ENCODE measurements at places on chromosomes 16 and 17. TPM values are rescaled to one million over a fixed set of nuclear protein-coding genes. Genes with fewer than 3 reads are reported as not detected.

- no peak for DNase-seq
These were observed 8.3 kb downstream of the ANKRD40 start for GRCh38 chr17:50699410-50699809.

GRCh38 chr16:27449434-27450195, 47.6 kb downstream of the IL21R start:
- peak; percentile 21 for DNase-seq

DNA sequence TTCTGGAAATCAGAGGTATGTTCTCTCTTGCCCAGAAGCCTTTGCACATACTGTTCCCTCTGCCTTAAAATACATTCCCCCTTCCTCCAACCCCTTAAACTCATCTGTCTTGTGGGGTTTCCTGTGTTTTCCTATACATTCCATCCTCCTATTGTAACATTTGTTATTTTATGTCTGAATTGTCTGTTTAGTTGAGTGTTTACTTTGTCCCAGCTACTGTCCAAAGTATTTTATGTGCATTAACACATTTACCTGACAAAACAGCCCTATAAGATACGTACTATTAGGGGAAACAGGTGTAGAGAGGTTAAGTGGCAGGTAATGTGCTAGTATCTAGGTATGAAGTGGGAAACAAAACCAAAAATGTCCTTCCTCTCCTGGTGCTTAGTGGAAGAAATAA, 42.1 kb downstream of the CHCT1 start:
- DNase-seq = no peak

- no peak for DNase-seq
These were observed 84.4 kb upstream of the CCL1 start for GRCh38 chr17:34447406-34447805.

The TOP3A gene
- total RNA-seq = 57.6 TPM

GRCh38 chr17:50026837-50027171, 29.1 kb upstream of the ITGA3 start:
- peak; percentile 74 for DNase-seq

DNA sequence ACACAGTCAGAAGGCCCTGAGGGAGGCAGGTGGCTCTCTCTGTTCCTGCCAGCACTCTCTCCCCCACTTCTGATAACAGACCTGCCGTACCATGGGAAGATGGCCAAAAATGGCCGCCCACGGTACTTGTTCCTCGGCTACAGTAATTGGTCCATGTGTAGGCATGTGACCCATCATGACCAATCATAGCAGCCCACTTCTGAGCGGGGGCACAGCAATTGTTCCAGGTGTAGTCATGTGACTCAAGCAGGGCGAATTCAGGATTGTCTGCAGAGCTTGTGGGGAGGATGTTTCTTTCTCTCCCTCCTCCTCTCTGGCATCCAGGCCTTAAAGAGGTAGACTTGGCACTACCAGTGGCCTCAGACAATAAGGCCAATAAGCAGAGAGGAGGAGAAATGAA, 250.4 kb downstream of the MRTFB start:
- DNase-seq = no peak

GRCh38 chr16:8585857-8586256, 4.5 kb downstream of the TMEM114 start:
- no peak for DNase-seq

The ABCA10 gene
- 1.6 TPM for total RNA-seq

- DNase-seq = no peak
These were observed 15.4 kb downstream of the KCNJ2 start for GRCh38 chr17:70184770-70185169.

The SOCS3 gene
- total RNA-seq = 22.2 TPM

- DNase-seq = peak; percentile 64
These were observed at the start of gene STAT5B for GRCh38 chr17:42276359-42276608. STAT5B (minus strand) TSS chr17:42276391; CDS start chr17:42232127, 44,264 bp downstream.

DNA sequence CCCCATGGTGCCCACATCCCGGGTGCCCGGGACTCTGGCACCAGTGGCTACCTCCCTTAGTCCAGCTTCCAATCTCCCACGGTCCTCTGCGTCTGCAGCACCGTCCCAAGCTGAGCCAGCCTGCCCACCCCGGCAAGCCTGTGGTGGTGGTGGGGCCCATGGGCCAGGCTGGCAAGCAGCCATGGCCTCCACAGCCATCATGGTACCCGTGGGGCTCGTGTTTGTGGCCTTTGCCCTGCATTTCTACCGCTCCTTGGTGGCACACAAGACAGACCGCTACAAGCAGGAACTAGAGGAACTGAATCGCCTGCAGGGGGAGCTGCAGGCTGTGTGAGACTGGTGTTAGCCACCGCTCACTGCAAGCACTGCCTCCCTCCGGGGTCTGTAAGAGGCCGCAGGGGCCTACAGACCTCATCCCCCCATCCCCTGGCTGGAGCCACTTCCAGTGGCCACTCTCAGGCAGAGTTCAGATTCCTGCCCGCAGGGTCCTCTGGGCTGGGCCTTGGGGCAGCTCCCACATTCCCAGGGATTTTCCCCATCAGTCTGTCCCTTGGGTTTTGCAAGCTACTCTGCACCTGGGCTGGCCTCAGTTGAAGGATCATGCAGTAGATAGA, 3.9 kb upstream of the SETD1A start:
- peak; percentile 71 for DNase-seq

DNA sequence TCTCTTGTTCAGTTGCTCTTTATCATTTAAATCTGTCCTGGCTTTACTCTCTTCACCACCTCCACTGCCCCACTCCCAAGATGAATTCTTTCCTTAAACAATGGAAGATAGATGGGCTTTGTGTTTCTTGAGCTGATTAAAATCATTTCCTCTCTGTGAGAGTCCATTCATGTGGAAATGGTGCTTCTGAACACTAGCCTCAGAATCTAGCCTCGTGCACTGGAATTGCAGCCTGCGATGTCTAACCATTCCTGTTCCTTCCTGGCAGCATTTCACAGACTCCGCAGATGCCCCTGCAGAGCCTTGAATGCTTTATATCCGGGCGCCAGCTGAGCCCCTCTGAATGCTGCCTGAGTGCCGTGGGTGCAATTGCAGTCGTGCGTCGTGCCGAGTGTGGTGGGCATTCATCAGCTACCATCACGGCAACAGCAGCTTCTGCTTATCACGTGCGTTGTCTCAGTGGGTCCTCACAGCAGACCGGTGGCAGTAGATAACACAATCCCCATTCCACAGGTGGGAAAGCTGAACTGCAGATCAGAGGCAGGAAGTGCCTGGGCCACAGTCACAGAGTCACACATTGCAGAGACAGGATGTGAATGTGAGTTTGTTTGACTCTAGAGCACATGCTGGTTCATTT, 172.8 kb upstream of the WSCD1 start:
- DNase-seq = no peak

The DYNLRB2 gene
- 0.62 TPM for total RNA-seq

GRCh38 chr17:58534901-58535421, 20.5 kb upstream of the MTMR4 start:
- no peak for DNase-seq

- no peak for DNase-seq
These were observed 5.2 kb upstream of the EIF1 start for GRCh38 chr17:41683441-41684007.

GRCh38 chr17:77191244-77191643, 50.5 kb downstream of the SEC14L1 start:
- no peak for DNase-seq

DNA sequence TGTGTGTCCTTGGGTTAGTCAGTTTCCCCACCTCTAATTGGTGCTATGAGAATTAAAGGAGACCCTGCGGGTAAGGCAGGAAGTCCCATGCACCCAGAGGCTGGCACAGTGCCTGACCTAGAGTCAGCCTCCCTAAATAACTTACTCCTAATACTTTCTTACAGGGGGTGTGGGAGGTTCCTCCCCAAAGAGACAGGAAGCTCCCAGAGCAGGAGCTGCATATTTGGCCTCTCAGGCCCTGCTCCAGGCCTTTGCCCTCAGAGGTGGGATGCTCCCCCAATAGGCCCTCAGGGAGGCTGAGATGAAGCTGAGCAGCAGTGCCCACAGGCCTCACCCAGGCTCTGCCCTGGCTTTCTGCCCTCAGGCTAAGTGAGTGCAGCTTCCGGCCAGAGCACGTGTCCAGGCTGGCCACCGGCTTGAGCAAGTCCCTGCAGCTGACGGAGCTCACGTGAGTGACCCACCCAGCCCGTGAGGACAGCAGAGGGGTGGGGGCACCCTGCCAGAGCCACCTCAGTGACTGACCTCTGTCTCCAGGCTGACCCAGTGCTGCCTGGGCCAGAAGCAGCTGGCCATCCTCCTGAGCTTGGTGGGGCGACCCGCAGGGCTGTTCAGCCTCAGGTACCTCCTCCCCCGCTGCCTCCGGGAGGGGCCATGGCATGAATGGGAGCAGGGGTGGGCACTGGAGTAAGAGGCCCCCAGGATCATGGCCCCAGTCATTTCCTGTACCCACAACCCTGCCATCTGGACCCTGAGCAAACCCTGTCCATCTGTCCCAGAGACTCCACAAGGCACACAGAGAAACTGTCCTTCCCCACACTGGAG, 31.1 kb upstream of the CPNE2 start:
- no peak for DNase-seq

DNA sequence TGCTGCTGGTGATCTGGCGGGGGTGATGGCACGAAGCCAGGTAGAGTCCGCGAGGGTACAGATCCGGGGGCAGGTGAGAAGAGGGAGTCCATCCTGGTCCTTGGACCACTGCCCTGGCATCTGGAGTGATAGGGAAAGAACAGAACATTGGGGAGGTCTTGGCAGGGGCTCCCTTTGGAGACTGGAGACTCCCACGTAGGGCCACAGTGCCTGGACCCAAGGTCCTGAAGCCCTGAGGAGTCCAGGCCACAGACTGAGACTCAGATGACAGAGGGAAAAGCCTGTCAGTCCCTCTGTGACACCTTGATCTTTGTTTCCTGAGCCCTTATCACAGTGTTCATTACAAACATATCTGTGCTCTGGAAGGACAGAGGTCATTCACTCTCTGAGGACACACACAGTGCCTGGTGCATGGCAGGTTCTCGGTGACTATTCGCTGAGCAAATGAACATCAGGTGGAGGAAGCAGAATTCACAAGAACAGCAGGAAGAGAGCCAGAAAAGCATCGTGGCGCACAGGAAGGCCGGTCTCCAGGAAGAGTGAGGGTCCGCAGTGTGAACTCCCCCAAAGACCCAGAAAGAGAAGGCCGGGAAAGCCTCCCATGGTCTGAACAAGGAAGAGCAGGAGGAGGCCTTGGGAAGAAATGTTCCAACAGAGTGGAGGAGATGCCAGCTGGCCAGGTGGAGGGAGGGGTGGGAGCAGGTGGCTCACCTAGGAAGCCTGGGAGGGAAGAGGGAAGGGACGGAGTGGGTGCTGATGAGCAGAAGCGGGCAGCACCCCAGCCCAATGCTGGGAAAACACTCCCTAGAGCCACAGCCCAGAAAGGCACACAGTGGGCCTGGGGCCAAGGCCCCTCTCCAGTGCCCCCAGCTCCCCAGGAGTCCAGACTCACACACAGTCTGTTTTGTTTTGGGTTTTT, 20.5 kb downstream of the PEMT start:
- no peak for DNase-seq

Measured in activated CD4-positive, alpha-beta T cell treated with anti-CD3 and anti-CD28 coated beads, Interleukin-2, amount 10 ng/mL, durations not matched to agents 7 days and 5 days (primary cell).